GOT3 (cell line): ENCODE measurements at places on chromosomes 4 and X.

DNA sequence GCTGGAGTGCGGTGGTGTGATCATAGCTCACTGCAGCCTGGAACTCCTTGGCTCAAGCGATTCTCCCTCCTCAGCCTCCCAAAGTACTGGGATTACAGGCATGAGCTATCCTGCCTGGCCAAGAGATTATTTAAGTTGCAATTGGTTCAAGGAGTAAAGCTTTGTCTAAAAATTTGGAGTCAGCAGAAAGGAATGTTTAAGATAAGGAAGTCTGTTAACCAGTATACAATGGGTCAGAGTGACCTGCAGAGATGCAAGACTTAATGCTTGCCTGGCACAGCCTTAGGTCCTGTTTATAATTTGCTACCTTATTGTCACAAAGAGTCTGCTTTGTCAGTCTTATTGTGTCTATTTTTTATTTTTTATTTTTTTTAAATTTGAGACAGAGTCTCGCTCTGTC lies 826.2 kb downstream of the NLGN4X start:
- no peak for DNase-seq

DNA sequence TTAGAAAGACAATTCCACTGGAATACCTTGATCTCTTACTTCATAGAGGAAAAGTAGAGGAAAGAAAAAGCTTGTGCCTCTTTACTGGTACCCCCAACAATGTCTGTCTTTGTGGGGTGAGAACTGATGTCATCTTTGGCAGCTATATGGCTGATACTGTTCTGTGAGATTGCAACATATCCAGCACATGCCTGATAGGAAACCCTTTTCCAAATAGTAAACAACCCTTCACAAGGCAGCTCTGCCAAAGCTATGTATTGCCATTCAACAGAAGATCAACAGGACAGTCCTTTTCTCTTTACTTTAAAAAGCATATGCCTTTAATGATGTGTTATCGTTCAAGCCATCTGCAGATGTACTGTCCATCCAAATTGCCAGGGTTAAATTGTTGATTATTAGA lies 105.9 kb downstream of the IL1RAPL1 start:
- no peak for DNase-seq

GRCh38 chr4:158782551-158783360 lies 13.9 kb downstream of the FNIP2 start:
- DNase-seq: no peak

DNA sequence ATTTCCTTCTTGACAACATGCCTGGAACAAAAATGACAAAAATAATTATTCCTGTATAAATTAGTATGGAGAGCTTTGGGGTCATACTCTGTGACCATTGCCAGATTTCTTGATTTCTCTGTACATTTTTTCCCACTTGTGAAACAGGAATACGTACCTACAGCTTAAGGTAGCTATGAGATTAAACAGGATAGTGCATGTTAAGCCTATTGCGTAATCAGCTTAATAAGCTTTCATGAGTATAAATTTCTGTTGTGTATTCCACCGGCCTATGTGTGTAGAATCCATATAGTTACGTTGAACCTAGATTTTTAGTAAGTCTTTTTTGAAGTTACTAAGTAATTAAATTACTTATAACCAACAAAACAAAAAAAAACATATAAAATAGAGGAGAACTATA lies 334.9 kb downstream of the DCTD start:
- no peak for DNase-seq

GRCh38 chrX:96770315-96770714 lies 85.7 kb downstream of the DIAPH2 start:
- DNase-seq: no peak

- DNase-seq: no peak
Measured at GRCh38 chr4:115315182-115315581, 201.8 kb upstream of the NDST4 start.

DNA sequence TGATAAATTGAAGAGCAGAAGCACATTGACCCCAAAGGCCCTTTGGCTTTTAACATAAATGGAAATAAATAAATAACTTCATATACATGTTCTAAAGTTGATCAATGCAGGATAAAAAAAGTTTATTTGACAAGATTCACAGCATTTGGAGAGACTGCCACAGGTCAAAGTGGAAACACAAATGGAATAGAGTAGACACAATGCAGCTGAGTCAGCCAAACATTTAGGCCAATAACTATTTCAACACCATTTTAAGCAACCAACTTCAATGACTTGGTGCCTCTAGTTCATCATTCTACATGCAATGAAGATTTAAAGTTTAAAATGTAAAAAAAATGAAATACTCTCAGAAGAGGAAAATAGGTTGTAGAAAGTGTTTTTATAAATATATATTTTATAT lies 365.2 kb downstream of the FAT4 start:
- no peak for DNase-seq

DNA sequence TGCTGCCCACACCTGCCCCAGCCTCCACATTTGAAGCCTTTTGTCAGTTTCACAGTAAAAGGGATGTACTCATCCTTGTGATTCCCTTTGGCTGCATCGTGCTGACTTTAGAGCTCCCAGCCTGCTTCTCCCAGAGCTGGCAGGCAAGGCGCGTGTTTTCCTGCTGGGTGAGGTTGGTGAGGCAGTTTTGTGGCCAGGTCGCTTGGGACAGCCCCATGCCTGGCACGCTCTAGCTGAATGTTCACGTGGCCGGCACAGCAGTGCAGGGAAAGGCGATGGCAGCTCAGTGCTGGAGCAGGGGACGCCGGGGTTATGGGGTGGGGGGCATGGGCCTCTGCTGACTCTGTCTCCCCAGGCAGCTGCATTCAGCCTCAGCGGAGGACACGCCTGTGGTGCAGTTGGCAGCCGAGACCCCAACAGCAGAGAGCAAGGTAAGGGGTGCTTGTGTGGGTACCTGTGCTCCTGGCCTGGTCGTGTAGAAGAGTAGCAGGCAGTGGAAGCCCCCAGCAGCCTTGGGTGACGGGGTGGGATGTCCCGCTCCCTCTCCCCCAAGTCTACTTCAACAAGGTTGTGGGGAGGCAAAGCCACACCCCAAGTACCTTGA lies 9.3 kb downstream of the TACC3 start:
- no peak for DNase-seq

GRCh38 chr4:140426610-140427105 lies 790 bp downstream of the CLGN start:
- no peak for DNase-seq

DNA sequence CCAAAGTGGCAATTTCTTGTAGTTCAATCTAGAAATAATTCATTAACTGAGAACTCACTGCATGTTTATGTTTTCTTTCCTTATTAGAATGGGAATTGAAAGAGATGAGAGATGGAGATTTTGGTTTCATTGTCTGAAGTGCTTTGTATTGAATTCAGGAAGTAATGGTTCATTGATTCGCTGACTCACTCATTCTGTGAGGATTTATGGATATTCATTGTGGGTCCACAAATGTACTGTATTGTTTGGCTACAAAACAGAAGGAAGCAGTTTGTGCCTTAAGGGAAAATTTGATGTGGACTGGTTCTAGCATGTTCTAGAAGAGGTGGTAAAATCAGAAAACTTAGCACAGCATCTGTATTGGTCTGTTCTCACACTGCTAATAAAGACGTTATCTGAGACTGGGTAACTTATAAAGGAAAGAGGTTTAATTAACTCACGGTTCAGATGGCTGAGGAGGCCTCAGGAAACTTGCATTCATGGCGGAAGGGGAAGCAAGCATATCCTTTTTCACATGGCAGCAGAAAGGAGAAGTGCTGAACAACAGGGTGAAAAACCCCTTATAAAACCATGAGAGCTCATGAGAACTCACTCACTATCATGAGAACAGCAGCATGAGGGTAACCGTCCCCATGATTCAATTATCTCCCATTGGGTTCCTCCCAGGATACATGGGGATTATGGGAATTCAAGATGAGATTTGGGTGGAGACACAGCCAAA lies 132.3 kb upstream of the VCX3A start:
- no peak for DNase-seq

- no peak for DNase-seq
Measured at GRCh38 chr4:42945874-42946273, 53.4 kb downstream of the GRXCR1 start.

DNA sequence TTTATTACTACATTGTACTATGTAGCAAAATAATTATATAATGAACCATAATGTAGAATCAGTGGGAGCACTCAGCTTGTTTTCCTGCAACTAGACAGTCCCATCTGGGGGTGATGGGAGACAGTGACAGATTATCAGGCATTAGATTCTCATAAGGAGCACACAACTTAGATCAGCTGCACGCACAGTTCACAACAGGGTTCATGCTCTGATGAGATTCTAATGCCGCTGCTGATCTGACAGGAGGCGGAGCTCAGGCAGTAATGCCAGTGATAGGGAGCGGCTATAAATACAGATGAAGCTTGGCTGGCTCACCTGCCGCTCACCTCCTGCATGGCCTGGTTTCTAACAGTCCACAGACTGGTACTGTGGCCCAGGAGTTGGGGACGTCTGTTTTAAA lies 199.2 kb downstream of the MAB21L2 start:
- no peak for DNase-seq
